ENCODE measurements at places on chromosomes 2 and 18.

DNA sequence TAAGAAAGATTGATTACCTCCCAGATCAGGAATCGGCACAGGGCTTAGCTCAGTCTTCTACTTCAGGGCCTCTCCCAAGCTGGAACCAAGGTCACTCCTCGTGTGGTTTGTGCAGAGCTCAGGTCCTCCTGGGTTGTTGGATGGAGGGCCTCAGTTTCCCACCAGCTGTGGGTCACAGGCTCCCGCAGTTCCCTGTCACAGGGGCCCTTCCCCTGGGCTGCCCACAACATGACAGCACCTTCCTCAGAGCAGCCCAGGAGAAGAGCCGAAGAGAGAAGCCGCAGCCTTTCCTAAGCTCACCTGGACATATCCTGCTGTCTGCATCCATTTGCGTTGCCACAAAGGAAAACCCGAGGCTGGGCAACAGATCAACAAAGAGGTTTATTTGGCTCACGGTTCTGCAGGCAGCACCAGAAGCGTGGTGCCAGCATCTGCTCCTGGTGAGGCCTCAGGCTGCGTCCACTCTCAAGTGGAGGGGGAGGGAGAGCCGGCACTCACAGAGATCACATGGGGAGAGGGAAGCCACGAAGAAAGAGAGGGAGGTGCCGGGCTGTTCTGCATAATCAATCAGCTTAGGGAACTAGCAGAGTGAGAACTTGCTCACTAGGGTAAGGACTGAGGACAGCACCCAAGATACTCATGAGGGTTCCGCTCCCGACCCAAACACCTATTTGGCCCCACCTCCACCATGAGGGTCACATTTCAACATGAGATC lies 13.0 kb upstream of the ALLC start:
- no peak for DNase-seq

DNA sequence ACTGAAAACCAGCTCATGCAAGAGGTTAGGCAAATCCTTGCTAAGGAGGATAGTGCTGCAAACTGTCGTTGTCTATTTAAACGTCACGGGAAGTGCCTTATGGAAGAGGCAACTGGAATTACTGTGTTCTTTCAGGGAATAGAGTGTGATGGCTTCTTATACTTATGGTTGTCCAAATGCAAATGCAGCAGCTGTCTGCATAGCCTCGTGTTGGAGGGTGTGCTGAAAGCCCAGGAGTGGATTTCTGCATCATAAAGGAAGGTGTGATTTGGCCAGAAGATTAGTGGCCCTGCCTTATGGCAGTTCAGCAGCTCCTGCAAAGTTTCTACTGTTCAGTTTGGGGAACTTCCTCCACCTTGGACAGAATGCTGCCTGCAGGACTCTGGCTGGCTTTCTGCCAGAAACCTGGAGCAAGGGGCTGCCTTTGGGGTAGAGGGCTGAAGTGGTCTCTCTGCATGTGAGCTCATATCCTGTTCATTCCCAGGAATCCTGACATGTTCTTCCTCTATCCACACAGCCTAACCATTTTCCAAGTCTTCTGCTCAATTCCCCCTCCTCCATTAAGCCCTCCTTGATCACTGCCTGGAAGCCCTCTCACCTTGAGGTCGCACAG lies 321.2 kb upstream of the CXCR4 start:
- DNase-seq: no peak

GRCh38 chr2:65175894-65176530 lies 46.1 kb upstream of the RAB1A start:
- no peak for DNase-seq

- DNase-seq: no peak
Observed at GRCh38 chr2:155021618-155022017, 323.1 kb downstream of the KCNJ3 start.

GRCh38 chr2:173397539-173397938 lies 42.9 kb downstream of the CDCA7 start:
- DNase-seq: no peak

GRCh38 chr18:31244771-31245394 lies 73.1 kb upstream of the DSG1 start:
- no peak for DNase-seq

DNA sequence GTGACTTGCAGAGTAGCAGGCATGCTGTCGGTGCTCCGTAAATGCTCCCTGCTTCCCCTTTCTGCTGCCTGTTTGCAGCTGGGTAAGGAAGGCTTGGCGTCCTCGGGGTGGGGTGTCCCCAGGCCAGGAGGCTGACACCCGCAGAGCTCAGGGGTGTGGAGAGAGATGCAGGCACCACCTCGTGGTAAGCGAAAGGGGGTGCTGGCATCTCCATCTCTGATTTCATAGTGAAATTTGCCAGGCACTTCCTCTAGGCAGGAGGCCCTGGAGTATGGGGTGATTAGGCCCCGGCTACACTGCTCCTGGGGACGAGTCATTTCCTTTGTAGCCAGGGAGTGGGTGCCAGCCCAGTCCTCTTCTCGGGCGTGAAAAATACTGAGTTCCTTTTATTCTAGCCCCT lies 160.4 kb downstream of the KLHL29 start:
- DNase-seq: peak; percentile 29

- no peak for DNase-seq
Observed at GRCh38 chr2:86443631-86444350, 2.6 kb downstream of the KDM3A start.

DNA sequence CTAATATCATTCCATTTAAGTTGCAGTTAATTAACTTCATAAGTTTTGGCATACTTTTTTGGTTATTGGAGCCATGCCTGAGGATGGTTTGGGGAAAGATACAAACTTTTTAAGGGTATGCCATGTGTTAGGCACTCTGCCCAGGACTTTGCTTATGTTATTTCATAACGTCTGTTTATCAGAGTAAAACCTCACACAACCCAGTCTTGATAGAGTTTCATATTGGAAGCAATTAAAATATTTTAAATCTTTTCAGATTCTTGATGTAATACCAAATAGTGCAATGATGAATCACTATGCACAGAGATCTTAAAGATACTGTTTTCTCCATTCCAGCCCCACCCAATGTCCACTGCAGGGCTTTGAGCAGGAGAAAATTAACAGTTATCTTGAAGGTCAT lies 529.1 kb upstream of the HNMT start:
- DNase-seq: no peak

- no peak for DNase-seq
Observed at GRCh38 chr2:70471129-70471528, 82.5 kb downstream of the TGFA start.
